Right renal cortex interstitium (tissue), 3 donors: ENCODE measurements at places on chromosomes 11 and 22. TPM values are rescaled to one million over a fixed set of nuclear protein-coding genes. Genes with fewer than 3 reads are reported as not detected.

DNA sequence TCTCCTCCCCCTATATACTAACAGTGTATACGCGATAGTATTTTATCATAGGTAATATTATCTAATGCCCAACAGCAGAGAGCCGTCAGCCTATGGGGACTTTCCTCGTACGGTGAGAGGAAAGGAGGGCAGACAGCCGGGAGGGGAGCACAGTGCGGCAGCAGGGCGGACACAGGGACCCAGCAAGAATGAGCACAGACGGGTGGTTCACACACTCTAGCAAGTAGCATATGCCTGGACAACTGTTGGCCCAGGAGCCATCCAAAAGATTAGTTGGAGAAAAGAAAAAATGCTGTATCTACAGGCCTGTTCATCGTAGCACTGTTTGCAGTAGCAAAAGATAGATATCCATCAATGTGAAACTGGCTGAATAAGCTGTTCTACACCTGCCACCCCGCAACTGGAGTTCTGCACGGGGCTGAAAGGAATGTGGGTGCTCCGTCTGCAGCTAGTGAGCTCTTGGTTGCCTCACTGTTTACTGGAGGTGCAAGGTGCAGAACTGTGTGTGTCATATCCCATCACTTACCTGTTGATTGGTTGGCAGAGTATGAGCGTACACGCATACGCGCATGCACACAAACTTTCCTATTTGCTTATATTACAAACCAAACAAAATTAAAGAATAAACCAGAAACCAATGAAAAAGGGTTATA, 324.3 kb downstream of the TBC1D22A start:
- DNase-seq, result no peak

DNA sequence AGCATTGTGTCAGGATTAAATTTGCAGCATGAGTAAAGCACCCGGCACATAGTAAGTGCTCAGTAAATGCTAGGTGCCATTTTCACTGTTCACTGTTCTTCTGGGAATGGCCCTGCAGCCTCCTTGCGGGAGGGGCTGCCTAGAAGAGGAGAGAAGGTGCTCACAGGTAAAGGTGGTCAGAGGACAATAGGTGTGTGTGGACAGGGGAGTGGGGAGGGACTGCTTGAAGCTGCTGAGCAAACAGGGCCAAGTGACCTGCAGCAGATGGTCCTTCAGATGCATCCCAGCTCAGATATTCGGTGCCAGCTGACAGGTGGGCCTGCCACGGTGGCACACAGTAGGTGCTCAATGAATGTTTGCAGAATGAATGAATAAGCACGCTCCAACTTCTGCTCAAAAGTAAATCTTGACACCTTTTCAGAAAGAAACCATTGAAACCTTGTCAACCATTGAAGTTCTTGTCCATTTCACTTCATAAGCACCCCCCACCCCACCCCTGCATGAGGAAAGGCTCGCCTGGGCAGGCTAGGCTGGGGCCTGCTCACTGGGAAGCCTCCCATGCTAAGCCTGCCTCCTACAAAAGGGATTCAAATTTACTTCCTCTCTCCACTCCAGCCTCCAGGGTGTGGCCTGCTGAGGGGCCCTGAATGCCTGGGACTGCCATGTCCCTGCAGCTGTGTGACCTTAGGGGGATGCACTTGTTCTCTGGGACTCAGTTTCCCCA, 1.6 kb downstream of the KIAA0930 start:
- DNase-seq, result no peak

ANO5 gene
- polyA plus RNA-seq, result 7.9 TPM

DNA sequence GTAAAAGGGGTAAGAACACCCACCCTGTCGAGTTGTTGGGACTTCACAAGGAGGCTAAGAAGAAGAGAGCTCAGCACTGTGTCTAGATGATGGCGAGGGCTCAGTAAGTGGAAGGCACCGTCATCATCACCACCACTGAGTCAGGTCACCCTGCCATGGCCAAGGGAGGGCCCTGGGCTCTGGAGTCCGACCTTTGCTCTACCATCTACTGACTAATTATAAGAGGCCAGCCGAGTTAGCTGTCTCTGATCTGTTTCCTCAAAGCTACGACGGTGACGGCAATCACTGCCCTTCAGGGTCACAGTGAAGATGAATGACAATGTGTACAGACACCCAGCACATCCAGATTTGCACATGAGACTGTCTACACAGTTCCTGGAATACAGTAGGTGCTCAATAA, 29.3 kb downstream of the KIAA0930 start:
- no peak for DNase-seq
